Stimulated activated CD8-positive, alpha-beta memory T cell treated with anti-CD3 and anti-CD28 coated beads, Interleukin-4, amount 100 ng/mL, for 48 hours (primary cell): ENCODE measurements at places on chromosomes 3 and 15.

GRCh38 chr15:67879440-67880129 lies 39.7 kb upstream of the RNU6-1 start:
- no peak for DNase-seq

DNA sequence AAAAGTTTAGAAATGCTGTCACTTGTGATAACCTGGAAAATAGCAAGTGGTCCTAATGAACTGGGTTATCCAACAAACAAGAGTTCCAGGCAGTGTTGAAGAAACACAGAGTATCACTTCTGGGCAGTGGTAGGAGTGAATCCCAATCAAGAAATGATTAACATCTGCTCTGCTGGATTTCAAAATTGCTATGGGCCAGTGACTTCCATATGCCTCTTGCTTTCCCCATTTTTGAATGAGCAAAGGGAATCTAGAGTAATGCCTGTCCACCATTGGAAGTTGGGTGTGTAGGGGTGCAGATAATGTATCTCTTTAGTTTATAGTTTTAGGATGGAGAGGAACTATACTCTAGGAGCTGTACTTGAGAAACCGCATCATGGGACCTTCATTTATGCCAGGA lies 236.5 kb downstream of the RPLP1 start:
- no peak for DNase-seq

DNA sequence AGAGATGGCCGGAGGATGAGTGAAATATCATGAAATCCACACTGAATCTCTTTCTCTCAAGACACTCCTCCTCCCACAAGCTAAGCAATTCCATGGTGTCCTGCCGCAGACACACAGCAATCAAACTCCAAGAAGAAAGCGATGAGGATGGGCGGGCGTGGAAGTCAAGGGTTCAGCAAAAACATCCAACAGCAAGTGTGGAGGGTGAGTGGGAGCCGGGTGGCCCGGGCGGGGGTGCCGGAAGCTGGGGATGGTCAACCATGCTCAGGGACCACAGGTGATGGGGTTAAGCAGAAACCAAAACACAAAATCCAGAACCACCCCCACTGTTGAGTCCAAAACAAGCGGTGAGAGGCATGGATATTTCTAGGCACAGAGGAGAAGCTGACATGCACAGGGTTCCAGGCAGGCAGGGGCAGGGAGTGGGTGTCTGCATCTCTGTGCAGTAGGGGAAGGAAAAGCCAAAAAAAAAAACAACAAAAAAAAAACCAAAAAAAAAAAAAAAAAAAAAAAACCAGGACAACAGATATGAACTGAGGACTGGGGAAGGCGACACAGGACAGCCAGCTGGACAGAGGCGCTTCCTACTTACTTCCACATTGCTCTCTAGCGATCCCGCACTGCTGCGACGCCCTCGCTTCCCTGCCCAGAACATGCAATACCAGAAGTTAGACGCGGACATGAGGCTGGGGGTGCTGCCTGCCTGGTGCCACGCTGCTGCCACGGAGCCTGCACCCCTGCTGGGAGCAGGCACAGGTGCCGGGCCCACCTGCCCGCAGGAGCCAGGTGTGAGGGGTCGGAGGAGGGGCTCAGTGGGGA lies 61.0 kb upstream of the RPL32 start:
- no peak for DNase-seq

- DNase-seq = no peak
Observed at GRCh38 chr15:50046867-50047266, 72.2 kb downstream of the ATP8B4 start.

GRCh38 chr3:158659454-158660237 lies 12.8 kb downstream of the LXN start:
- peak; percentile 60 for DNase-seq

DNA sequence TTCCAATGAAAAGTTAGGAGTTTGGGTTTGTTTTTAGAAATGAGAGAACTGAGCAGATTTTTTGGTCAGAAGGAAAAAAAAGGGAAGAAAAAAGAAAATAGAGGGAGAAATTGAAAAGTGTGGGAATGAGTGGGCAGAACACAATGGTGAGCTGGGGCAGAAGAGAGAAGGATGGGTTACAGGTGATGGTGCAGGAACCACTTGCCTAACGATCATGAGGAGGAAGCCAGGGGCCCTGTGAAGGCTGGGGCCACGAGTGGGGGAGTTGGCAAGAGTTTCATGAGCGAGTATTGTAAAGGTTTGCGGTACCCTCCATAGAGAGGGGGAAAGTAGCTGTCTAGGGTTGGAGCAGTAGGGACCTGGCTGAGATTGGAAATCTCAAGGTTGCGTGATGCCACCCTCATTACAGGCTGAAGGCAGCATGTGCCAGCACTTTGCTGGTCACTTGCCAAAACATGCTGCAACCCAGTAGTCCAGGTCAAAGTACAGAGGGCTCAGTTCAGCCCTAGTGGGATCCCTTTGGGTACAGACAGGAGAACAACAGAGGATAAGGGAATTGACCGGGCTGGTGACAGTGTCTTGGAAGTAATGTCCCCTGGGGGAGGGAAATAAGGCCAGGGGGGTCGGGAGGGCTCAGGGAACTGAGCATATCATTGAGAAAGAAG lies 6.6 kb downstream of the IVD start:
- DNase-seq = no peak
